ENCODE measurements at places on chromosomes 12 and 14.
A peak's percentile ranks its signal among the peaks of the same experiment; 100 is the strongest.

GRCh38 chr12:26278666-26279065, 83.3 kb downstream of the SSPN start:
- no peak for DNase-seq

DNA sequence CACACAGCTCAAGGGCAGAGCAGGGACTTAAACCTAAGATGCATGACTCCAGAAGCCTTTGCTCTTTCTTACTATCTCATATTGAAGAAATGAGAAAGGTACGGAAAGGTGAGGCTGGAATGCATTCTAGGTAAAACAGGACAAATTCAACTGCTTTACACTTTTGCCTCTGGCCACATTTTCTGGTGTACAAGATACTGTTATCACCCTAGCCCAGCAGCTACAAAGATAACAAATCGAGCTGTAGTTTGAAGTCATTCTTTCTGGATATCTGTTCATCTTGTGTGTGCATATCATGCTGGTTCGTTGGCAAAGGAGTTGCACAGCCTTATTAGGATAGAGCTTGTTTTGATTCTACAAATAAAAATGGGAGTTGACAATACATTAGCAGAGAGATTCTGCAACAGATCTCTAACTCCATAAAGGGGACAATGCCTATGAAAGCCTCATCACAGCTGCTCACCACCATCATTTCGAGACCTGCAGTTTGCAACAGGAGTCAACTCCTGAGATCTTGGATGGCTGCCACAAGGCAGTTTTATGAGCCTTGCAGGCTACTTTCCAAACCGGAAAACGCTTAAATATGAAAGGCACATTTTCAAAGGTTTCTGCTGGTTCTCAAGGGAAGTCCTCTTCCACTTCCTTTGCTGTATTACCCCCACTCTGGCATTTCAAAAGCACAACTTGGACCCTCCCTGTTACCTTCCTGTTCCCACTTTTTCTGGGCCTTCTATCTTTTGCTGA, 64.9 kb downstream of the STXBP6 start:
- DNase-seq: peak; percentile 82

- DNase-seq: no peak
These were observed 47.6 kb upstream of the PKP2 start for GRCh38 chr12:32944195-32944594.

DNA sequence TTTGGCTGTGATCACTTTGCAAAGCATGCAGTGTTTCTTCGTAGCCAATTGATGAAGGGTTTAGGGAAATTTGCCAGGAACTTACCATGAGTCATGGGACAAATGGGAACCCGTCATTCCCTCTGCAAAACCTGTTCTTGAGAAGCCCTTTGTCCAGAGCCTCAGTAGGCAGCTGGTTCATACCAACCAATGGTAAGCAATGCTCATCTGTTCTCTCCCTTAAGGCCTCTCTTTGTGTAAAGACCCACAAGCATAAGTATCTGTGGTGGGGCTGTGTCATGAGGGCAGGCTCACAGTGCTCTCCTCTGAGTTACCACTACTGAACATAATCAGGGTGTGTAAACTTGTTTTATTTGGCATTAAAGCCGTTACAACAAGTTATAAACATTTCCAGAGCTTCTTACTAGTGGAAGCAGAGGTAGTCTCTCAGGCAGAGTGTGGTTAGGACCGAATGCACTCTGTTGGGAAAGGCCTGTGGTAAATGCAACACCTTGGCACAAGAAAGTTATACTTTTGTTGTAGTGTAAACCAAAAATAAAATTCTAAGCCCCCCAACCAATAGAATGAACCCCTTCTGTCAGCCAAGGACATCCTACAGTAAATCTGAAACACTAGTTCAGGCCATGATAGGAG, 119.8 kb downstream of the SINHCAF start:
- DNase-seq: peak; percentile 47

GRCh38 chr12:109310247-109311125, 1.4 kb upstream of the FOXN4 start:
- peak; percentile 16 for DNase-seq

- no peak for DNase-seq
These were observed 252.4 kb downstream of the KCNC2 start for GRCh38 chr12:74957231-74957630.

DNA sequence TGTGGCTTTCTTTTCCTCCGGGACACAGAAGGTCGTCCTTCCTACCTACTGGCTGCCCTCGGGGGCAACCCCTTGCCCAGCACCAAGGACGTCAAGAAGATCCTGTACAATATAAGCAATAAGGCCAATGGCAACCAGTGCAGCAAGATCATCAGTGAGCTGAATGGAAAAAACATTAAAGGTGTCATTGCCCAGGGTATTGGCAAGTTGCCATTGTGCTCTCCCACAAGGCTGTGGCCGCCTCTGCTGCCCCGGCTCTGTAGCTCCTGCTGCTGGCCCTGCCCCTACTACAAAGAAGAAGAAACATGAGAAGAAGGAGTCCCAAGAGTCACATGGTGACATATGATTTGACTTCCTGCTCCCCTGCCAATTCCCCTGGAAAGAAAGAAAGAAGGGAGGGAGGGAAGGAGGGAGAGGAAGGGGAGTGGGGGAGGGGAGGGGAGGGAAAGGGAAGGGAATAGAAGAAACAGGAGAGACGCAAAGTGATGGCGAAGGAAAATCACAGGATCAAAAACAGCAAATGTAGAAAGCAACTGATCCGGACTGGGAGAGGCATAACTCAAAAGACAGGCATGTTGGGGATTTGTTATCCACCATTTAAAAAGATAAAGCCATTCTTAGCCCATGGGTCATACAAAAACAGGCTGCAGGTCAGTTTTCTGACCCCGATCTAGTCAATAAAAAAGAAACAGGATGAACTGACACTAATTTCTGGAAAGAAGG, 61.3 kb upstream of the RESF1 start:
- peak; percentile 49 for DNase-seq

GRCh38 chr12:130013771-130014484, 110.1 kb upstream of the TMEM132D start:
- peak; percentile 25 for DNase-seq

DNA sequence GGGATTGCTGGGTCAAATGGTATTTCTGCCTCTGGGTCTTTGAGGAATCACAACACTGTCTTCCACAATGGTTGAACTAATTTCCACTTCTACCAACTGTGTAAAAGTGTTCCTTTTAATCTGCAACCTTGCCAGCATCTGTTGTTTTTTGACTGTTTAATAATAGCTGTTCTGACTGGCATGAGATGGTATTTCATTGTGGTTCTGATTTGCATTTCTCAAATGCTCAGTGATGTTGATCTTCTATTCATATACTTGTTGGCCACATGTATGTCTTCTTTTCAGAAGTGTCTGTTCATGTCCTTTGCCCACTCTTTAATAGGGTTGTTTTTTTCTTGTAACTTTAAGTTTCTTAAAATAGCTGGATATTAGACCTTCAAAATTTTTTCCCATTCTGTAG, 150.0 kb upstream of the FRMD6 start:
- no peak for DNase-seq

DNA sequence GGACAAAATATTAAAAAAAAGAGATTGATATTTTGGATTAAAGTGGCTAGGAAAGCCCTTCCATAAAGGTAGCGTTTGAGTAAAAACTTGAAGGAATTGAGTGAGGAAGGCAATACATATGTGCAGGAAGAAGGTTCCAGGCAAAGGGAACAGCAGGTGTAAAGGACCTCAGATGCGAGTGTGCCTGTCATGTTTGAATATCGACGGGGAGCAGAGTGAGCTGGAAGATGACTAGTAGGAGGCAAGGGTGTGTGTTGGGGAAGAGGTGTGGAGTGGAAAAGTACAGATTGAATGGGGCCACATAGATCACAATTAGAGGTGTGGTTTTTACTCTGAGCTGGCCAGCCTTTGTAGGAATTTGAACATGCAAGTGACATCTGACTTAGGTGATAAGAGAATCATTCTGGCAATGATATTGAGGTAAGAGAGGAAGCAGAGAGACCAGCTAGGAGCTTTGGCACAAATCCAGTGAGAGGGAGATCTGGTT, 15.0 kb upstream of the FBXO33 start:
- DNase-seq: no peak

- DNase-seq: no peak
These were observed 20.3 kb downstream of the MED13L start for GRCh38 chr12:116257215-116257614.

DNA sequence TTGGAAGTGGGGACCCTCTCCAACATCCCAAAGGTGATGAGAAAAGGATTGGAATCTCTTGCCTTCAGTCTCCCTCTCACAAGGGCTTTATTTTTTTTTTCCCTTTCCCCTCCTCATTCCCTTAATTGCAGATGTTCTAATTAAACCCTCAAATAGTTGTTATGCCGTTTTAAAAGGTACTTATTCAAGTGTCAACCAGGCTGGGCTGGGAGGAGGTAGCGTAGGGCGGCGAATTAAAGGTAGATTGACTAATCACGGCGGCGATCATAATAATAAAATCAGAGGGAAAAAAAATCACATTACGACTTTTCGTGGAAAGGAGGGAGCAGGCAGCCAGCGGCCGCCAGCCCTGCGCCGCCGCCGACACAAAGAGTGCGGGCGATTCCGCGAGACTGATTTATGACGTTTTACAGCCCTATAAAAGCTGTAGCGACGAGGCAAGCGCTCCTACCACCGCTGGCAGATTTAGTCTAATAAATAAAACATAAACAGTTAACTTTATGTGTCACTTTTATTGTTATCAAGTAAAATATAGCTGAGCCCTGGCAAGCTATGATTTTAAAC, 1.7 kb upstream of the HOXC4 start:
- peak; percentile 91 for DNase-seq

GRCh38 chr12:29783773-29784666, at the start of gene TMTC1:
Gene TMTC1, minus strand, starts transcription at chr12:29783942. Its CDS starts 191 bp downstream, at chr12:29783751.
- no peak for DNase-seq

DNA sequence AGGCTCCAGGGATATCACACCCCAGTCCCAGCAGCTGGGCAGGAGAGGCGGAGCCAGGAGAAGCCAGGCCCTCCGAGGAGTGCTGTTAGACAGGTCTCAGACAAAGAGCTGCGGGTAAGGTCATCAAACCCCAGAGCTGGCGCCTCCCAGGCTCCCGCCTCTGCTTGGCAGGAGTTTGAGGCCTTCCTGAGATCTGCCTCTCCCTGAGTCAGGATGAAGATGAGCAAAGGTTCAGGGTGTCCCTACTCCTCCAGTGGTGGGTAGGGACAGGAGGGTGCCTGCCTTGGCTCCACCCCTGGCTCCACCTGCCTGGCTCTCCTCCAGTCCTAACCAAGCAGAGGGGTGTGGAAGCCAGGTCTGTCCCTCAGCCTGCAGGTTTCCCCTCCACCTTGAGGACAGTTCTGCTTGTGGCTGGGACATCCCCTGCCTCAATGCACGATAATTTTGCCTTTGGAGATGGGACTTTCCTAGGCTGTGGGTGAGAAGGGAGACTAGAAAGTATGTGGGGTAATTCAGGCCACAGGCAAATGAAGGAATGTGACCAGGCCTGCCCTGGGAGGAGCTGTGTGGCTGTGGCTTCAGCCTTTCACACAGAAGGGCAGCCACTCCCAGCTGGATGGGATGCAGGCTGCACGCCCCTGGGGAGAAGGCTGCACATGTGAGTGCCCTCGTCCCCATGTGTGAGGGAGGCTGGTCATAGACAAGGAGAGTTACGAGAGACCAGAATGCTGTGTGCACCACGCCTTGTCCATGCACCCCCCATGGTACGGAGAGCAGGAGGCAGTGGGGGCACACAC, 2.2 kb downstream of the PLEKHG6 start:
- peak; percentile 87 for DNase-seq

DNA sequence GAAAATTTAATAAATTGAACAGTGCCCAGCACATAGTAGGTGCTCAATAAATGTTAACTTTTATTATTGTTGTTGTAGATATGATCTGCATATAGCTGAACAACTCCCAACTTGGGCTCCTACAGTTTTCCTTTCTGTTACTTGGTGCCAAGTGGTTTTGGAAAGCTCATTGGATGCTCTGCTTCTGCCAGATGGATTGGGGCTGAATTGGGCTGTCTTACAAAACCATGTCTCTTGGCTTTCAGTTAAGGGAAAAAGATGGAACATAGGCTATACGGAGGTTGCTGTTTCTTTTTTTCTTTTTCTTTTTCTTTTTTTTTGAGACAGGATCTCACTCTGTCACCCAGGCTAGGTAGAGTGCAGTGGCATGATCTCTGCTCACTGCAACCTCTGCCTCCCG, 140.7 kb upstream of the PWP1 start:
- no peak for DNase-seq

DNA sequence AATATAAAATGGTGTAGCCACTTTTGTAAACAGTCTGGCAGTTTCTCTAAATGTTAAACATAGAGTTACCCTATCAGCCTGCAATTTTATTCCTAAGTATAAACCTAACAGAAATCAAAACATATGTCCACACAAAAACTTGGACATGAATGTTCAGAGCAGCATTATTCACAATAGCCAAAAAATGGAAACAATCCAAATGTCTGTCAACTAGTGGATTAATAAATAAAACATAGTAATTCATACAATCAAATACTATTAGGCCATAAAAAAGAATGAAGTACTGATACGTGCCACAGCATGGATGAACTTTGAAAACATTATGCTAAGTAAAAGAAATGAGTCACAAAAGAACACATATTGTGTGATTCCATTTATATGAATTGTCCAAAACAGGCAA, 196.5 kb downstream of the NUAK1 start:
- DNase-seq: no peak

- DNase-seq: no peak
These were observed 161.4 kb upstream of the DIO3 start for GRCh38 chr14:101399737-101400517.

DNA sequence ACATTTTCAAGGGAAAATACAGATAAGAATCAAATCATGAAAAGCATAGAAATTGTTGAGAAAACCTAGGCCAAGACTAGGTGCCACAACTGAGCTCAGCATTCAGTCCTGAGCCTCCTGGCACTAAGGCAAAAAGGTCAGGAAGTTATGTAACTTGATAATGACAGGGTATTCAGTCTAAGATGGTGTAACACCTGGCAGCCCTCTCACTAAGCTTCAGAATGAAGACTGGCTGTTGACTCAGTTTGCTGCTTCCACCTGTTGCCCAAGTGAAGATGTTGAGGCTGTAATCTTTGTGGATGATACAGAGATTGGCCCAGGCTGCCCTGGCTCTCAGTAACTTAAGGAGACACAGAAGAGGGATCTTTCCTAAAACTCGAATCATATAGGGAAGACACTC, 19.6 kb downstream of the PROX2 start:
- no peak for DNase-seq

GRCh38 chr12:44930972-44931600, 55.0 kb upstream of the NELL2 start:
- DNase-seq: peak; percentile 83

- no peak for DNase-seq
These were observed 4.1 kb downstream of the BMP4 start for GRCh38 chr14:53952533-53952932.

Data from LoVo (cell line).